Activated naive CD4-positive, alpha-beta T cell (primary cell): ENCODE measurements at places on chromosomes 2 and 18.

DNA sequence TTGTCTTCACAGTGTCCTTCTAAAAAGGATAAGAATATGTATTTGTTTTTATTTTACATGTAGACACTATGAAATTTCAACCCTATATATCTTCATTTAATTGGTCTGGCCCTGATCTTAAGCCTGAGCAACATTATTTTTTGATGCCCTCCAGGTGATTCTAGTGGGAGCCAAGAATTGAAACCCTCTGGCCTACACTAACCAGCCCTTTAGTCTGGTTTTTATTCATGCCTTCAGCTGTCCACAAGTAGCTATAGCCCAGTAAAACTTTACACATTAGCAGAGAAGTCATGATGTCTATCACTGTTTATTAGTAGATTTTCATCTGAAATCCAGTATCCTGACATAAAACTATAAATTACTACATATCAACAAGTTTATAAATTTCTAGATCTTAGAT is 52.7 kb upstream of the UBXN4 start:
- DNase-seq, result no peak

GRCh38 chr2:149082735-149083134 is 44.2 kb downstream of the LYPD6B start:
- DNase-seq, result no peak

GRCh38 chr2:121665504-121665903 is 16.2 kb upstream of the CLASP1 start:
- DNase-seq, result no peak

GRCh38 chr2:206257350-206257749 is 17.1 kb upstream of the ZDBF2 start:
- no peak for DNase-seq

GRCh38 chr2:39225567-39225966 is 18.2 kb downstream of the CDKL4 start:
- DNase-seq, result no peak

- DNase-seq, result peak; percentile 43
Observed at GRCh38 chr2:6866275-6866671, 566 bp upstream of the CMPK2 start.

GRCh38 chr18:79849328-79850207 is 51.8 kb downstream of the KCNG2 start:
- DNase-seq, result no peak

DNA sequence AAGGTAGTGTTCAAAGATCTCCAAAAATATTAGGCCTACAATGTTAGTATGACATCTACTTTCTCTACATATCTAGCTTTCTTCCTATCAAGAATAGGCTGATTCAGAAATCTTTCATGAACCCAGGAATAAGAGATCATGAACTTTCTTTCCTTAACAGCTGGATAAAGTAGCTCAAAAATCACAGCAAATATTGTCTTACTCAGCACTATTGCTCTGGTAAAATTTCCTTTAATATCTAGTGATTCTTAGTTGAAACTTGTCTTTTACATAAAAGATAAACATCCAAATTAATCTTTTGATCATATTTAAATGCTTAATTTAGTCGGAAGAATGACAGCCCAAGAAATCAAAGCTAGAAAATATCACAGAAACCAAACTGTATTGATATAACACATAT is 131.9 kb downstream of the NOL4 start:
- DNase-seq, result no peak

DNA sequence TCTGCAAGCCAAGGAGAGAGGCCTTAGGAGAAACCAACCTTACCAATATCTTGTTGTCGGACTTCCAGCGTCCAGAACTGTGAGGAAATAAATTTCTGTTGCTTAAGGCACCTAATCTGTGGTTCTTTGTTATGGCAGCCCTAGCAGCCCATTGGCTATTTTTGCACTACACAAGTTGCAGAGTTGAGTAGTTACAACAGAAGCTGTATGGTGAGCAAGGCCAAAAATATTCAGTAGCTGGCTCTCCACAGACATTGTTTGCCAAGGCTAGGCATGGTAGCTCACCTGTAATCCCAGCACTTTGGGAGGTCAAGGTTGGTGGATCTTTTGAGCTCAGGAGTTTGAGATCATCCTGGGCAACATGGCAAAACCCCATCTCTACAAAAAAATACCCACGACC is 27.1 kb upstream of the SCYGR1 start:
- no peak for DNase-seq

GRCh38 chr18:48891721-48892120 is 59.0 kb downstream of the SMAD7 start:
- no peak for DNase-seq

DNA sequence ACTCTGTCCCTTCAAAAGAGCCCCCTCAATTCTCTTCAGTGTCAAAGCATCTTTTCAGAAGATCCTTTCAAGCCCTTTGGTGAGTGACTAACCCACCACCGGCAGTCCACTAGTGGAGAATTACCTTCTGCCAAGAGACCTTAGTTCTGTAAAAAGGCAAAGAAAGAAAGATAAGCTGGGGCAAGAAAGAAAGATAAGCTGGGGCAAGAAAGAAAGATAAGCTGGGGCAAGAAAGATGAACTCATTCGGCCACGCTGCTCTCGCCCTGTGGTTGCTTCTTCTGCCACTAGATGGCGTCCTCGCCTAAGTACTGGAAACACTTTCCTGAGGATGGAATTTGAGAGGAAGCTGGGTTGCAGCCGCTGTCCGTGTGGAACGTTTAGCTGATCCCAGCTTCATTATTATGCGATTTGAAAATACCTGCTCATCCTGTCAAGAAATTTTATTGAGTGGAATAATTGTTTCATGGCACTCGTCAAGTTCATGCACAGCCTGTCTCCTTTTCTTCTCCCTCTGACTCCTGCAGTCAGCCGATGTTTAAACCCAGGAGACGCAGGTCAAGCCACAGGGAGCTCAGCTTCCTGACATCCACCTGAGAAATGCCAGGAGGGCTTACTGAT is 17.3 kb upstream of the ANXA4 start:
- DNase-seq, result peak; percentile 86

- no peak for DNase-seq
Observed at GRCh38 chr2:44498551-44498950, 136.8 kb downstream of the CAMKMT start.

DNA sequence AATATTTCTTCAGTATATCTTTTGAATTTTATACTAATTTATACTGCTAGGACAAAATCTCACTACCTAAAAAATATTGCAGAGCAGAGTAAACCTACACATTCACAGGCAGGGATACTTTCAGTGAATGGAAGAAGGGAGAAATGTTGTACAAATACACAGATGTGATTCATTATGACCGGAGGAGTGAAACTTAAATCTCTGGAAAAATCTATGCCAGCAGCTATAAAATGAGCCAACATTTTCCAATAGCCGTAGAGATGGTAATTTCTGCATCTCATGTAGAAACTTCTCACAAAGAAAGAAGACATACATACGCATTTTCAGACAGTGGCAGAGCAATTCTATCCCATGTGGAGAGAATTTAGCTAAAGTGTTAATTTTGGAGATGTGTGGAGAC is 54.8 kb downstream of the KCNS3 start:
- no peak for DNase-seq

DNA sequence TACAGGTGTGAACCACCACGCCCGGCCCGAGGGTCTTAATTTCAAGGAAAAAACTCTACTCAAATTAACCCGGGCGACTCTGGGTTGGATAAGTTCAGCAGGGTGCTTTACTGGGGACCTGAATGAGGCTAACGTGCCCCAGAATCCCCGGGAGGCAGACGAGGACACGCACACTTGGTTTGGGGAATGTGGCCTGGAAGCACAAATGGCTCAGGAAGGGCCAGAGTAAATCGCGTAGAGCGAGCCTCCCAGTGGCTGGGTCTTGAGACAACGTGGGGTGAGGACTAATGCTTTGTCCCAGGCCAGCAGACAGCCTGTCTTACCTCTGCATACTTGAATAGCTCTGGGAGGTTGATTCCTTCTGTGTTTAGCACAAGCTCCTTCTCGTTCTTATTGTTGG is 75.8 kb downstream of the POLR1A start:
- DNase-seq, result no peak

GRCh38 chr2:220166616-220167015 is 539.2 kb downstream of the SLC4A3 start:
- DNase-seq, result no peak

DNA sequence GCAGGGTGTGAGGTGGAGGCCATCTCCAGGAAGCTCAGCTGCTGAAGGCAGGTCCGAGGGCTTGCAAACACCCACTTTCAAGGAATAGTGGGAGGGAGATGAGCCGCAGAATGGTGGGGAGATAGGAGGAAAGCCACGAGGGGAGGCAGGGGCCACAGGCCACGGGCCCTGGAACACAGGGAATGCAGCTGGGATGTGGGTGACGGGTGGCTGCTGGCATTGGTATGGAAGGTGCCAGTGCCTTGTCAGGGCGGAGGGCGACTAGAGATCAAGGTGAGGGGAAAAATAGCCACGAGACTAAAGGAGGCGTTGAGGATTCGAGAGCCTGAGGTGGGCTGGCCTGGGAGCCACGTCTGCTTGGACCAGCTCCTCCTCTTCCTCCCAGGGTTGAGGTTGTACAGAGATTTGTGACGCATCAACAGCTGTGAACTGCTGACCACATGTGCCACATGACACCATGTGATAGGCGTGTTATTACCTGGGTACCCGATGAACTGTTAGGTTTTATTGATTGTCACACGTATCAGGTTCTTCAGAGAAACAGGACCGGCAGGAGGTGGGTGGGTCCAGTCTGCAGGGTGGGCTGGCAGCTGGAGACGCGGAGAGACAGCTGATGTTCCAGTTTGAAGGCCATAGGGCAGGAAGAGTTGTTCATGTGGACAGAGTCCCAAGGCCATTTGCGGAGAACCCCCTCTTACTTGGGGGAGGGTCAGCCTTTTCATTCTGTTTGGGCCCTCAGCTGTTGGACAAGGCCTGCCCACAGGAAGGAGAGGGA is 9.9 kb downstream of the IMPA2 start:
- no peak for DNase-seq

GRCh38 chr2:88181511-88181910 is 11.4 kb downstream of the THNSL2 start:
- DNase-seq, result no peak

DNA sequence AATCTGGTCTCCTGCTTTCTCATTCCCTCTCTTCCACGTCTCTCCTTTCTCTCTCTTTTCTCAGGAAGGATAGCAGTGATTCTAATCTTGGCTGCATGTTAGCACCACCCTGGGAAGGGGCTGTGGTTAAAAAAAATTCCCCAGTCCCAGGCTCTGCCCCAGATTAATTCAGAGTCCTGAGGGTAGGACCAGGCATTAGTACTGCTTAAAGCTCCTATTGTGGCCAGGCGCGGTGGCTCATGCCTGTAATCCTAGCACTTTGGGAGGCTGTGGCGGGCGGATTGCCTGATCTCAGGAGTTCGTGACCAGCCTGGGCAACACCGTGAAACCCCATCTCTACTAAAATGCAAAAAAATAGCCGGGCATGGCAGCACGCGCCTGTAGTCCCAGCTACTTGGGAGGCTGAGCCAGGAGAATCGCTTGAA is 35.4 kb upstream of the EML4 start:
- no peak for DNase-seq

- no peak for DNase-seq
Observed at GRCh38 chr2:100178085-100178788, 35.8 kb upstream of the AFF3 start.

DNA sequence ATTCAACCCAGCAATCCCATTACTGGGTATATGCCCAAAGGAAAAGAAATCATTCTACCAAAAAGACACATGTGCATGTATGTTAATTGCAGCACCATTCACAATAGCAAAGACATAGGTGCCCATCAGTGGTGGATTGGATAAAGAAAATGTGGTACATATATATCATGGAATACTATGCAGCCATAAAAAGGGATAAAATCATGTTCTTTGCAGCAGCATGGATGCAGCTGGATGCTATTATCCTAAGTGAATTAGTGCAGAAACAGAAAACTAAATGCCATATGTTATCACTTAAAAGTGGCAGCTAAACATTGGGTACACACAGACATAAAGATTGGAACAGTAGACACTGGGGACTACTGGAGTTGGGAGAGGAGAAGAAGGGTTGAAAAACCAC is 82.2 kb downstream of the MYO3B start:
- no peak for DNase-seq

DNA sequence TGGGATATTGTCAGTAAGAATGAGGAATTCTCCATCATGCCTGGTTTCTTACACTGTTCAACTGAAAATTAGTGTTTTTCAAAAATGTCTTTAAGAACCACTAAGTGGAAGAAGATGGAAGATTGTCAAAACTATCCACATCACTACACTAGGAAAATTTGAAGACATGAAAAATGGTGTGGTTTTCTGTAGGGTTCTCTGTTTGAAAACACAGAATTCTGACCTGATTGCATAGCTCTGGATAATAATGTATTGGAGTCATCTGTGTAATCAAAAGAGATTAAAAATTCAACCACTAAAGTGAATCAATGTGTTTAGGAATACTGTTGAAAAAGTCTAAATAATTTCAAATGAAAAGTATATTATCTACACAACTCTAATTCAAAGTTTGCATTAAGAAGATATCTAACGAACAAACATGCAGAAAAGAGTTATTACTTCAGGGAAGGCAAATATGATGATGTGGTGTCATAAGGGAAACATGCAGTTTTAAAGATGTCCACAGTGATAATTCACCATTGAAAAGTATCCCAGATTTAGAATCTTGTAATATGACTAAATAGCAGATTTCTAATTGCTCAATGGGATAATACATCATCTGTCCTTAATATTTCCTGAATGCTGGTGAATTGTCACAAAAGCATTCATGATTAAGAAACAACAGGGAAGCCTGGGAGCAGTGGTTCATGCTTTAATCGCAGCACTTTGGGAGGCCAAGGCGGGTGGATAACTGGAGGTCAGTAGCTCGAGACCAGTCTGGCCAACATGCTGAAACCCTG is 116.9 kb downstream of the ERBB4 start:
- DNase-seq, result no peak

DNA sequence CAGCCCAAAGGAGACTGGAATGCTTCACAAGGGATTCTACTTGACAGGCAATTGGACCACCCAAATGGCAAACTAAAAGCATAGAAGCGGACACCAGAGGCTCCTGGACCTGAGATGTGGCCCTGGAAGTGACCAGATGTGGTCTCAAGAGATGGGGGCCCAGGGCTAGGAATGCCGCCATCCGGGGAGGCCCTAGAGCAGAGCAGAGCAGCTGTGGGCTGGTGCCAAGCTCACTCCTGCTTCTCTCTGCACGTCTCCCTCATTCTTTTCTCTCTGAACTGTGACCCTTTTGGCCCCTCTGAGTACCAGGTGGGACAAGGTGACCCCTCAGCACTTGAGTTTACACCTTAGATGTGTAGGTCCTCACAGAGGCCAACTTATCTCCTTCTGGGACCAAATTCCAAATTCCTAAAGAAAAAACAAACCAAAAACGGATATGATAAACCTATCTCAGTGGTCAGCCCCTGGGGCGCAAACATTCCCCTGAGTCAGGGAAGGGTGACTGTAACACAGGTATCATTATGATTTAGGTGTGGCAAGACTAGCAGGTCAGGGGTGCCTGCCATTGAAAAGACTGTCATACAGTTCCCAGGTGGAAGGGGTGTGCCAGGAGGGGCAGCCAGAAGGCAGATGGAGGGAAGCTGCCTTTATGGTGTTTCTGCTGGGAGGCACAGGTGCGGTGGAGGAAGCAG is 6.5 kb upstream of the IL1R2 start:
- no peak for DNase-seq

DNA sequence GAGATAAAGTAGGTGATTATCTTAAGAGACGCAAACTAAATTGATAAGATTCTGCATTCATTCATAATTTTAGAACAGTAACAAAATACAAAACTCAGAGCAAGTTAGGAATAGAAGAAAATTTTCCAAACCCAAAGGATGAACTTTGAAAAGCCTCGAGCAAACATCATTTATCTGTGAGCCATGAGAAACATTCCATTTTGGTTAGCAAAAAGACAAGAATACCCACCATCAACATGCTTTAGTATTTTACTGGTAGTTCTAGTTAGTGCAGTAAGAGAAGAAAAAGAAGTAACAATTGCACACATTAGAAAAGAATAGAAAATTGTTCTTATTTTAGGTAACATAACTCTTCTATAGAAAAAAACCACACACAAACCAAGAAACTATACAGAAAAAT is 291.3 kb upstream of the TCF4 start:
- no peak for DNase-seq
